ENCODE measurements at places on chromosomes 6 and 20.

- no peak for DNase-seq
Measured at GRCh38 chr6:105886814-105887544, 199.2 kb upstream of the PRDM1 start.

GRCh38 chr6:113595911-113596376, 261.2 kb upstream of the MARCKS start:
- no peak for DNase-seq

GRCh38 chr6:22411376-22412105, 114.7 kb upstream of the PRL start:
- DNase-seq = no peak

DNA sequence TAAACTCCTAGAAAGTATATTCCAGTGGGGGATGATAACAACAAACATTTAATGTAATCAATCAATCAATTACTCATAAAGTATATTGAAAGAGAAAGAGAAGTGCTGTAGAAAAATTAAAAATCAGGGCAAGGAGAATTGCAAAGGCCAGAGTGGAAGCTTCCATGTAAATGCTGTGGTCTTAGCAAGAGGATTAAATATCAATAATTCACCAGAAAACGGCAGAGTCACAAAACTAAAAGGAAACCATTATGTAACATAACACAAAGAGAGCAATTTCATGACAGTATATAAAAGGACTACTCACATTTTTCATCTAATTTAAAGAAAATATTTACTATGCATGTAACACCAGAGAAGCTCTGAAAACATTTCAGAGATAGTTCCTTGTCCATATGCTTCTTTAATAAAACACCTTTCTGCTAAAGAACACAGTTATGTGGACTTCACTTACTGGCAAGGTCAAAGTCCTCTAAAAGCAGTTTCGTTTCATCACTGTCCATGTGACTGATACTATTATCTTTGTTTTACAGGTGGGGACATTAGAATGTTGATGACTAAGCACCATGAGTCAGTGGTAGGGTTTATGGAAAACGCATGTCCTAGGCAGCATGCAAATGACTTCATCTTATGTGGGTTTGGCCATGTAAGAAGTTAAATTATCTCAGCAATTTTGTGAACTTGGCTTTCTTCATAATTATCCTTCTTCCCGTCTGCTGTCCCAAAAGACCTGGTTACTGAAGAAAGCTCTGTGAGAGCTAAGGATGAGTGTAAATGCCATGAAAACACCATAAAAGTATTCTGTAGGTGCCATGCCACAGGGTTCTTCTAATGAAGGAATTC, 185.8 kb upstream of the TENT5A start:
- DNase-seq = no peak

GRCh38 chr6:46407246-46407645, 84.0 kb downstream of the RCAN2 start:
- DNase-seq = no peak

GRCh38 chr20:4469910-4470309, 251.8 kb upstream of the PRND start:
- DNase-seq = no peak
